ENCODE measurements at places on chromosomes 2 and 18. TPM values are rescaled to one million over a fixed set of nuclear protein-coding genes. Genes with fewer than 3 reads are reported as not detected.

GRCh38 chr2:76469066-76469465 lies 758.4 kb upstream of the GCFC2 start:
- no peak for DNase-seq

DNA sequence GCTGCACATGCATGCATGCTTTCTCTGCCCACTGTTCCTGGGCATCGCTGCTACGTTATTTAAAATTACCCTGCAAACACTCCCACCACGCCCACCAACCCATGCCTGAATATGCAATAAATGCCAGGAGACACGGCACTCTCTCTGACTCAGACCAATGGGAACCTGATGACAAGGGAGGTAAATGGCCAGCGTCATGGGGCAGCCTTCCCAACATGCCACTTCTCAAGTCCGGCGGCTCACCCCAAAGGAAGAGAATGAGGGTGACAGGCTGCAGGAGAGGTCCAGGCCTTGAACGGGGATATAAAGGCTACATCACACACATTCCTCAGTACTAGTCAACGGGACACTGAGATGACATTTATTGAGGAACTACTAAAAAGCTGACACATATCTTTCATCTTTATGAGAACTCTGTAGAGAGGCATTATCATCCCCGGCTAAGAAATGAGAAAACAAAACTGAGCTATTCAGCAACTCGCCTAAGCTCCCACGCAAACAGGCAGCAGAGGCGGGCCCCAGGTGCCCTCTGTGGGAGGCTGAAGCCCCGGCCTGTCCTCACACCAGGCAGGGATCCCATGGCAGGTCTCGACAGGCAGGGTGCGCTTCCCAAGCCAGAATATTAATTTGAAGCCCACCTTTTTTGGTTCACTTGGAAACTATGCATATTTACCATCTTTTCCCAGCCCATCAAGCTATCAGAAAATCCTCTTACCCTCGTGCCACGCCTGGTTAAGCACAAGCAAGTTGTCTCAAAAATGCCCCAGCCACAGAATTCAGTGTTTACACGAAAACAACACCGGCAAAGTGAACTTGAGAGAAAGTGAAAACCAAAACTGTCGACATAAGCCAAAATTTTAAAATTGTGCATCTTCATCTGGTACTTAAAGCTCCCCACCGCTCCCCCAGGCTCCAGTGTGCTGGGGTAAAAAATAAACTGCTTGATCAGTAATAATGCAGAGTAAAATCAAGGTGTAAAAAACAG lies 166.3 kb downstream of the HDAC4 start:
- no peak for DNase-seq

- DNase-seq = no peak
Measured at GRCh38 chr2:109597283-109597682, 16.5 kb downstream of the SEPTIN10 start.

- no peak for DNase-seq
Measured at GRCh38 chr18:50218432-50219197, 23.7 kb upstream of the MYO5B start.

CCDC68 gene
- total RNA-seq = not detected

CD28 gene
- total RNA-seq = 0.27 TPM

GRCh38 chr18:34283506-34283905 lies 58.8 kb upstream of the NOL4 start:
- DNase-seq = no peak

DNA sequence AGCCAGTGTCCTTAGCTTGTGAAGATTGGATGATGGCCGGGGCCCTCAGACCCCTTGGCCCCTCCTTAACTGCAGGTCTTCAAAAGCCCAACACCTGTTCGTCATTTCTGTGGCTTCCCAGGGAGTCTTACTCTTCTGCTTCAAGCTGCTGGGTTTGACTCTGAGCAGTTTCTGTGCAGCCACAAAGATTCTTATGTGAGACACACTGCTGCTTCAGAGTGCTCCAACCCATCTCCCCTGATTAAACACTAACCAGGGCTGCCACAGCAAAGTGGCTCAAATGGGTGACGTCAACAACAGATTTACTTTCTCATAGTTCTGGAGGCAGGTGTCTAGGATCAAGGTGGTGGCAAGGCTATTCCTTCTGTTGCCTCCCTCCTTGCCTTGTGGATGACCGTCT lies 40.8 kb downstream of the TSN start:
- DNase-seq = no peak
